Kidney capillary endothelial cell (primary cell): ENCODE measurements at places on chromosomes 13 and 19.

DNA sequence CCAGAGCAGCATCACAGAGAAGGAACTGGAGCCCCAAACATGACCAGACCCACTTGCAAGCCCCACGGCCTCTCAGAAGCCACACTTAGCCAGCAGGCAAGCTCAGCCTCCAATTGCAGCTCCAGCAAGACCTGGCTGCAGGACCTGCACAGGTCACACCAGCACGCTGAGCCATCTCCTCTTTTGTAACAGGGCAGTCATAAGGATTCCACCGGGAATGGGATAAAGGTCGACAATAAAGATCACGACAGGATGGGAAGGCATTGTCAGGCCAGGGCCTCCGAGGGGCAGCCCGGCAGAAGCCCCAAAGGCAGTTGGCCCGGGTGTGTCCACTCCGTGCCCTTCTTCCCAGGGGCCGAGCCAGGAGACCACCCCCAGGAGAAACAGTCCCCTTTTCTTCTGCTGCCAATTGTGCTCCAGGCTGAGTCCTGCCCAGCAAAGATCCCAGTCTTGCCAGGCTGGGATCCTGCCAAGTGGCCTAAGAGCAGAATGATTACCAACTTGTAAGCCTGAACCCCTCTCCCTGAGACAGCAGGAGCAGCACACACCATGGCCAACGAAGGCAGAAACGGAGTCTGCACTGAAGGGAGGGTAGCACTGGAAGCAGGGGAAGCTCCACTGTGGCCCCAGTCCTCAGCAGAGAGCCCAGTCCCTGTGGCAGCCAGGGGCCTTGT lies 12.5 kb downstream of the PEPD start:
- DNase-seq, result no peak

DNA sequence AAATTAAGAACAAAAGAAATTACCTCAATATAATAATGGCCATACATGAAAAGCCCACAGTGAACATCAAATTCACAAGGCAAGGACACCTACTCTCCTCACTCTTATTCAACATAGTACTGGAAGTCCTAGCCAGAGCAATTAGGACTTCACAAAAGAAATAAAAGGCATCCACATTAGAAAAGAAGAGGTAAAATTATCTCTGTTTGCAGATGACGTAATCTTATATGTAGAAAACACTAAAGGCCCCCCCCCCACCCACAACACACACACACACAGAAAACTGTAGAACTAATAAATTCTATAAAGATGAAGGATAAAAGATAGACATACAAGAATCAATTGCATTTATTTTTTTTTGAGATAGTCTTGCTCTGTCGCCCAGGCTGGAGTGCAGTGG lies 25.5 kb upstream of the LATS2 start:
- DNase-seq, result no peak

DNA sequence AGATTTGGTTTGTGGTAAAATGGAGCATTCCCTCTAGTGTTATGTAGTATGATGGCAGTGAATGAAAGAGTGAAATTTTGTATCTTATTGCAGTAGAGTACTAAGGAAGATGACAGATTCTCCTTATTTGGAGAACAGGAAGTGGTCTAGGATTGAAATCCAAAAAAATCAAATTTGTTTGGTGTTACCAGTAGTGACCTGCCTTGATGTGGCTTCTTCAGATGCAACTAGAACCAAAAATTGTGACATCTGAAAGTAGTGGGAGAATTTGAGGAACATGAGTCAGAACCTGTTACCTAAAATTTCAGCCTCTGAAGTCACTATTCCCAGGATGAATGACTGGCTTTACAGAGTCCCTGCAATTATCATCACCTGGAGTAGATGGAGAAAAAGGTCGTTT lies 165.9 kb downstream of the KLF5 start:
- DNase-seq, result no peak

DNA sequence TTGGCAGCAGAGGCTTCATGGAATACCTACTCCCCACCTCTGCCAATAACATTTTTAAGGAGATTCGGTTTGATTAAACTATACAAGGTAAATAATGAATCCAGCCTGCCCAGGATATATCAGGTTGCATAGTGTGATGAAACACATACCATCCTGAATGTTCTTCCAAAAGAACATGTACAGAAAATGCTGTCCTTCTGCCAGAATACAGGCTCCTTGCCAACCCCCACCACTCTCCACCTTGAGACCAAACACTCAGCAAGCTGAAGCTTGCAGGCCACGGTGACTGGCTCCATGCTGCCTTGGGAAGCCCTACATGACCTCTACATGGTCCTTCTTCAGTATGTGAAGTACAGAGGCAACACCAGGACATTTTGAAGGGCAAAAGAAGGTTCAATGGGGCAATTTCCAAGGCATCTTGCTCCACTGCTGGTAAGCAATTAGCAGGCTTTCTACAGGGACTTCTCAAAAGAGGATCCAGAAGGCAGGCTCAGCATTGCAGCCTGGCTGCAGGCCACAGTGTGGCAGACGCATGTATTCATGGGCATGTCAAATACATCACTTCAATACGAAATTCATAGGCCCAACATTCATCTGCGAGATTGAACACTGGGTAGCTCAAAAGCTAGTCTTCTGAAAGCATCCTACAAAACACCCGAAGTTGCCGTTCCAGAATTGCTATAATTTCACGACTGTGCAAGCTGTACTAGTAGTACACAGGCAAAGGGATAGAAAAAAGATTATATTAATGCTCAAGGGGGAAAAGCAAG lies 62.4 kb upstream of the SERP2 start:
- DNase-seq, result no peak

- no peak for DNase-seq
Measured at GRCh38 chr13:94586371-94586770, 9.6 kb downstream of the TGDS start.

DNA sequence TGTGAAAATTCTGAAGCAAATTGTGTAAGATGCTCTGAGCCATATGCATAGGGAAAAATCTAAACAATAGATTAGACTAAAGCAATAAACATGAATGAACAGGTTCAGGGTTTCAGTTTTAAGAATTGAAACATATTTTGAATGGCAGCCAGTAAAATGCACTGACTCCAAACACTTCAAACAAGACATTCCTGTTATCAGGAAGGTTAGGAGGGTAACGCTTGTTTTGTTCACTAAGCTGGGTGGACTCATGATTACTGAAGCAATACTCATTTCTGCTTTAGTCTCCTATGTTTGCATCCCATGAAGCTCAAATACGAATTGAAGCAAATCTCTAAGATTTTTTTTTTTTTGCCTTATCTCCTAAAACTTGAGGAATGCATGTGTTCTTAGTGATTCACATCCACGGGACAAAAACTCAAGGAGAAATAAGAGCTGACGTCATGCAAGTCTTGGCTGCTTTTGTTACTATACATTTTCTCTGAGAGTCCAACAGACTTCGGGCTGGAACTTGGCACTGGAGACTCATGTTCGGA lies 29.1 kb upstream of the IGFL4 start:
- no peak for DNase-seq

DNA sequence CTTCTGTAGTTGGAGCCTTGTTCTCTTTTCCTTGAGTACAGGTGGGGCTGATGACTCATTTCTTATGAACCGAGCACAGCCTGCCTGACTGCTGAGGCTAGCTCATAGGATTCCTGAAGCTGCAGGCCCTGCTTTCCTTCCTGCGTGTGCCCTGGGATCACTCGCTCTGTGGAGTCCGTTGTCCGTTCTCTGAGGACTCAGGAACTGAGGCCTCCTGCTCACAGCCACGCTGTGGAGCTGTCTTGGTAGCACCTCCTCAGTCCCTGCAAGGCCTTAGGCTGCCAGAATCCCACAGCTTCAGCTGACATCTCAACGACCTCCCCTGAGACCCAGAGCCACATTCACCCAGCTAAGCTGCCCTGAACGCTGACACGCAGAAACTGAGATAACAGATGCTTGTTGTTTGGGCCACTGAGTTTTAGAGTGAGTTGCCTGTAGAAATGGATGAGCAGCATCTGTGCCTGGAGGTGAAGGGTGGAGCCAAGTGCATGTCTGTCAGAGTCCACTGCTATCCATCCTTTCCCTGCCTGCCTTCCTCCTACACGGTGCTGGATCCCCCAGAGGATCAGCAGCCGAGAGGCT lies 72.9 kb downstream of the ARHGEF7 start:
- DNase-seq, result peak; percentile 57

DNA sequence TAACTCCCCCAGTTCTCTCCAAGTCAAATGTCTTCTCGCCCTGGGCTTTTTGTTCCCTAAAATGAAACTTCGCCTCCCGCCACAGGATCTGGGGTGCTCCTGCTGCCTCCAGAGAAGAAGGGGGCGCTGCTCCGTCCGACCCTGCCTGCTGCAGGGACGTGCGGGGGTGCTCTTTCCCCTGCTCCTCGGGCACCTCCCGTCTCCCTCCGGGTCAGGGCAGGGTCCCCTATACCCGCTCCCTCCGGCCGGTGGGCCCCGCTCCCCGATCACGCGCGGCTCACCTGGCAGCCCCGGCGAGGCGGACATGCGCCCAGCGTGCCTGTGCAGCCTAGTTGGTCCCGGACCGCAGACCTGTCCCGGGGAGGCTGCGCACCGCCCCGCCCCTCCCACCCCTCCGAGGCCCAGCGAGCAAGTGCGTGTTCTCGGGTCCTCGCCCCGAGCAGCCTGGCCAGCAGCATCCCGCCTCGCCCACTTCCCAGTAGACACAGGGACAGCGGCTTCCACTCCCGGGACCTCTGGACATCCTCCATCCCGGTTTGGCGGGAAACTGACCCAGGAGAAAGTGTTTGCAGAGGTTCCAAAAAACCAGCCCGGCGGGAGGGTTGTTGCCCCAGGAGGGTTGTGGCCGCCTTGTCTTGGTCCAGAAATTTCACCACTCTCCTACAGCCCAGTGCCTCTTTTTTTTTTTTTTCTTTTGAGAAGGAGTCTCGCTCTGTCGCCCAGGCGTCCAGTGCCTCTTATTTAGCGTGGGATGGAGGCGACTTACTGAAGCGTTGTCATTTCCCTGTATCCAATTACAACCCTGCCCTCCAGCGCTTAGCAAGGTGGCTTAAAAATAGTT lies at the start of gene OXGR1:
TSS of gene OXGR1 (minus strand) at position 460 of the 841 bp plus-strand sequence. CDS start 6,717 bp downstream, outside the sequence.
- no peak for DNase-seq

DNA sequence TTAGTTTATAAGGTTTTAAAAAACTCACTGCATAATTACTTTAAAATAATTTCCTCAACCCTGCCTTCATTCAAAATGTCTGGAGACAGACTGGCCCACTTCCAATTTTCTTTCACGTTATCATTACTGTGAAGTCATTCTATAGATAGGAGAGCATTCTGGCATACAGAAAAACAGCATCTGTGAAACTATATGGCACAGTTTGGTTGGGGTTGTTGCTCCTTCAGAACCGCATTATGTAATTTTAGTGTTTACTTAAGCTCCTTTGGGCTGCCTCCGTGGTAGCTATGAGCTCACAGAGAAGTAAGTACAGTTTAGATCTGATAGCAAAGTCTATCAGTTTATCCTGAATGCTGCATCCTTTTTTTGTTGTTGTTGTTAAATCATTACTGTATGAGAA lies 104.3 kb downstream of the KCNRG start:
- no peak for DNase-seq

DNA sequence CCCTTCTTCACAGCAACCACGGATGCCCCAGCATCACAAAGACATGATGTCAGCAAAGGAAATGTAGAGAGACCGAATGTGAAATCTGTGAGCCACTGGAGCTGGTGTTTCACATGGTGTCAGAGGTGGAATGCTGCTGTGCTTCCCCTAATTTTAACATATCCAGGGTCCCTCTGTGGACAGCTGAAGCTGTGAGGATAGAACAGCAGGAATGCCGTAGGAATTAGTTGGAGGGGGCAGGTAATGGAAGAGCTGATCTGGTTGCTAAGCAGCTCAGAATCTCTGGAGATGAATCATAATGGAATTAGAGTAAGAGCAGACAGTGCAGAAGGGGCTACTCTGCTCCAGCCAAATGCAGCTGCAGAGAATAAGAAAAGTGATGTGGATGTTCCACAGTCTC lies 68.9 kb upstream of the ZNF835 start:
- no peak for DNase-seq

DNA sequence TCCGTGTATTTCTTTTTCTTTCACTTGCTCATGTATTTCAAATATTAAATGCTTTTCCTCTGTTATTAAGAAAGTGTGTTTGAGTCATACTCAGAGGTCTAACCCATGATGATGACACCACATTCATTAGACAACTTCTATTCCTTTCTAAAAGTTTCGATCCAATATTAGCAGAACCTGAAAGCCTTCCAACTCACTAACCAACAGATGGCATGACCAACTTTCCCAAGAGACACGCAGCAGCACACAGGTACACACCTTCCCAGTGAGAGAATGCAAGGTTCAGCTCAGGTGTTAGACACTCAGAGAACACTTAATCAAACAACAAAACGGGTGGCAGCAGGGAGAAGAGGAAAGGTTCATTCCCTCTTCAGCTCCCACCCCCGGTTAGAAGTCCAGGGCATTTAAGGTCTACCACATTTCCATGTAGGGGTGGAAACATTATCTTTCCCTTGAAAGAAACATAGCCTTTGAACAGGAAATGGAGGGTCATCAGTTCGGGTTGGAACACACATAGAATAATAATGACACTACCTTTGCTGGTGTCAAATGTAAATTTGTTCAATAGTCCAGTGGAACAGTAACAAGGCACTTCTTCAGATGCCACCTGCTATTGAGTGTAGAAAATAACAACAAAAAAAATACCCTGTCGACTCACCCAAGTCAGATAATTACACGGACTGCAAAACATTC lies 404.2 kb downstream of the COG6 start:
- no peak for DNase-seq

GRCh38 chr13:102261809-102262208 lies 140.0 kb downstream of the FGF14 start:
- DNase-seq, result no peak

DNA sequence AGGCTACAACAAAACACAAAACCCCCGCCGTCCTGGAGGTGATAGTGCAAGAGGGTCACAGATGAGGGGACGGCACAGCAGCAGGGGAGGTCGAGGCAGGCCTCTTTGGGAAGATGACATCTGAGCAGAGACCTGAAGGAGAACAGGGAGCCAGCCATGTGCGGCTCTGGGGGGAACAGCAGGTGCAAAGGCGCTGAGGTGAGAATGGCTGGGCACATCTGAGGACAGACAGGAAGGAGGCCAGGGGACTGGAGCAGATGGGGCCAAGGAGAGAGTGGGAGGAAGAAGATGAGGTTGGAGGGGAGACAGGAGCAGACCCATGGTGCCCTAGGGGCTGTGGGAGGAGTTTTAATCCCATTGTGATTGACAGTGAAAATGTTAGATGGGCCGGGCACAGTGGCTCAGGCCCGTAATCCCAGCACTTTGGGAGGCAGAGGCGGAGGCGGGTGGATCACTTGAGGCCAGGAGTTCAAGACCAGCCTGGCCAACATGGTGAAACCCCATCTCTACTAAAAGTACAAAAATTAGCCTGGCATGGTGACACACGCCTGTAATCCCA lies 1.8 kb upstream of the CKM start:
- no peak for DNase-seq

- DNase-seq, result no peak
Measured at GRCh38 chr13:104534847-104535246, 1468.6 kb upstream of the SLC10A2 start.

GRCh38 chr13:26706381-26706780 lies 54.2 kb downstream of the GPR12 start:
- no peak for DNase-seq

- no peak for DNase-seq
Measured at GRCh38 chr13:25196971-25197370, 24.9 kb upstream of the AMER2 start.
